ENCODE measurements at places on chromosomes 6 and 20.

- DNase-seq = no peak
Measured at GRCh38 chr20:34089175-34089479, 22.9 kb downstream of the EIF2S2 start.

DNA sequence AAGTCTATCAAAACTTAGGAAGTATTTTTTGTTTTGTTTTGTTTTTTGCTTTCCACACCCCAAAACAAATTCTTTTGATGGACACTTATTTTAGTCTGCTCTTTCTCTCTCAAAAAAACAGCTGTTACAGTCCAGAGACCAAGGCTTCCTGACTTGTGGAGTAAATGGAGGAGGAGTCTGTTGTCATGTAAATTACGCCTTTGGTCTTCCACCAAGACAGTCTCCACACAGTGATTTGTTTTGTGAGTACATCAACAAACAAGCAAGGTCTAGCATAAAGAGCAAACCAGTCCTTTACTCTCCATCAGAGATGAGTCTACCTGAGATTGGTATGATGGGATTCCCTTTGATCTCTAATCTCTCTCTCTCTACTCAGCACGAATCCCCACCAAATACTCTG is 588.0 kb upstream of the ARID1B start:
- no peak for DNase-seq

GRCh38 chr20:17443131-17443858 is 87.9 kb downstream of the BFSP1 start:
- no peak for DNase-seq

DNA sequence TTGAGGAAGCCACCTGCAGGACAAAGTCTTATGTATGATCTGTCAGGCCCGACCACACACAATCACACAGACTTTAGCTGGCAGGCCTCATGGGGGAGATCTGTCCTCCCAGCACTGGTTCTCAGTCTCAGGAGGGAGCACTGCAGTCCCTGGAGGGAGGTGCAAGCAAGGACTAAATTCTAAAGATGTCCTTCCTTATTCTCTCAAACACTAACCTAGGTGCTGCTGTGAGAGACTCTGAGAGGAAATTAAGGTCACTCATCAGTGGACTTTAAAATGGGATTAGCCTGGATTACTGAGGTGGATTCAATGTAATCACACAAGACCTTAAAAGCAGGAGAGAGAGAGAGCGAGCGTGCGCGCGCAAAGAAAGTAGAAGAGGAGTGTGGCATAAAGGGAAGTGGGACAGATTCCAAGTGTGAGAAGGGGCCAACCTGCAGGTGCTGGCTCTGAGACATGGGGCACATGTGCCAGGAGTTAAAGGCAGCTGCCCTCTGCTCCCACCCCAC is 14.3 kb downstream of the GLO1 start:
- no peak for DNase-seq

All from suppressor macrophage treated with lipopolysaccharide for 4 hours (primary cell).